ENCODE measurements at places on chromosomes 7 and 10.

GRCh38 chr7:45601094-45601493 is 26.9 kb downstream of the ADCY1 start:
- no peak for DNase-seq

- DNase-seq, result peak; percentile 39
Observed at GRCh38 chr7:2613931-2614600, 17.7 kb upstream of the TTYH3 start.

GRCh38 chr7:46237466-46237865 is 316.4 kb upstream of the IGFBP3 start:
- DNase-seq, result no peak

GRCh38 chr10:16765509-16766375 is 51.5 kb downstream of the RSU1 start:
- no peak for DNase-seq

GRCh38 chr7:5388273-5388901 is 35.2 kb downstream of the TNRC18 start:
- DNase-seq, result no peak

GRCh38 chr7:80600046-80600445 is 38.4 kb upstream of the CD36 start:
- DNase-seq, result no peak

GRCh38 chr10:58842860-58843376 is 330.2 kb downstream of the BICC1 start:
- no peak for DNase-seq

GRCh38 chr10:128067691-128068397 is 58.4 kb downstream of the MKI67 start:
- no peak for DNase-seq

- DNase-seq, result no peak
Observed at GRCh38 chr7:70571403-70571934, 560.5 kb upstream of the GALNT17 start.

- DNase-seq, result no peak
Observed at GRCh38 chr10:128160297-128160711, 34.1 kb upstream of the MKI67 start.

DNA sequence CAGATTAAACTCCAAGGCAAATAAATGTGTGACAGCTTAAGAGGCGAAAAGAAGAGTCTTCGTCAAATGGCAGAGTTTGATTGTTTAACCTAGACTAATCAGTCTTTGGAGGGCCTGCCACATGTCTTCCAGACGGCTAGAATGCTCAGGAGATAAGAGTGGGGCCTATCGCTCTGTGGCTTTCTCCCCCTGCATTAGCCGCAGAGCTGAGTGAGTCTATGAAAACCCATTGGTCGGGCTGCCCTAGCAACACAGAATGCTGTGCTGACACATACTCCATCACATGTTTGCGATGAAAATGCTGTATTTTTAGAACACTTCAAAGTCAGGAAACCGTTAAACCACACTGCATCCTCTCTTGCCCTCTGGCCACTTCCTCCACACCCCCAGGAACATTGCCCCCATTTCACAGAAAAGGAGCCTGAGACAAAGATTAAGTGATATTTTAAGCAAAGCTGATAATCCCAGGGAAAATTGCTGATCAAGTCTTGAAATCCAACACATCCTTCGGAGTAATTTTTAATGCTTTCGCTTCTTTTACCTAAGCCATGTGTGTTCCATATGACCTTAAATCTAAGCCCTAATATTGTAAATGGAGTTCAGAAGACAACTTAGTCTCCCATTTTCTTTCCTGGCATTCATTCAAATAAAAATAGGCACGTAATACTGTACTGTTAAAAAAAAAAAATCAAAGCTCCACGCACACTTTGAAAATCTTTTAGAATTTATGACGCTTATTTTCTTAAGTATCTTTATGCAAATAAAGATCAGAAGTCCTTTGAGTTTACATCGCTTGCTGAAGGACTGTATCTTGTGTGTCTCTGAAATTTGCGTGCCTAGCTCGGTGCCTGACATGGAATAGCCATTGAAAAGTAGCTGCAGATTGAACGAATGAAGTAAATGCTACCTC is 161.2 kb downstream of the CELF2 start:
- peak; percentile 27 for DNase-seq

GRCh38 chr7:30995536-30995935 is 31.8 kb downstream of the GHRHR start:
- DNase-seq, result no peak

DNA sequence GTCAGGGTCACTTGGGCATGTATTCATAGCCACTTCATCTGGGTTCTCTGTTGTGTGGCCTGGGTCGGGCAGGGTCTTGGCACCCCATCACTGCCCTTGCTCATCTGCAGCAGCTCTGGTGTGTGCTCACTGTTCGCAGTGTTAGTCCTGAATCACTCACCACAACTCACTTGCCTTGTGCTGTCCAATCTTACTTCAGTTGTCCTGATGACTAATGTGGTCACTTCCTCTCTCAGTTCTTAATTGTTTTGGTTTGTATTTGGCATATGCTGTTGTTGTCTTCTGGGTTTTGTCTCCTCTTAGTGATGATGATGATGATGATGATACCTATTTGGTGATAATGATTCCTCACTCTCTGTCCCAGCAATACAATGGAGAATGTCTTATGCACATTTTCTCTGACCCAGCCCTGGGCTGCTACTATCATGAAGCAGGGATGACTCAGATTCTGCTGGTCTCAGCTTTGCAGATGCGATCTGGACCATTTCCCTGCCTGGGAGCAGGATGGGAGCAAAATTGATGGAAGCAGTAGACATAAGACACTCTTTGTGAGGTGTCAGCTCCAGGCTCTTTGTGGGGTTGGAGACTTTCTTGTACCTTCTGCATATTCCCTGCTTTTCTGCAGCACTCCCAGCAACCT is 17.0 kb downstream of the ADRA2A start:
- no peak for DNase-seq

- DNase-seq, result peak; percentile 29
Observed at GRCh38 chr10:109956454-109957091, 33.3 kb upstream of the XPNPEP1 start.

All from testis (tissue), 5 donors.